IPS DF 6.9 (cell line): ENCODE measurements at places on chromosomes 12 and 14.

GRCh38 chr14:33940561-33941011, 10.3 kb downstream of the EGLN3 start:
- DNase-seq: no peak

- DNase-seq: no peak
Observed at GRCh38 chr14:20631880-20632389, 9.6 kb downstream of the OR6S1 start.

DNA sequence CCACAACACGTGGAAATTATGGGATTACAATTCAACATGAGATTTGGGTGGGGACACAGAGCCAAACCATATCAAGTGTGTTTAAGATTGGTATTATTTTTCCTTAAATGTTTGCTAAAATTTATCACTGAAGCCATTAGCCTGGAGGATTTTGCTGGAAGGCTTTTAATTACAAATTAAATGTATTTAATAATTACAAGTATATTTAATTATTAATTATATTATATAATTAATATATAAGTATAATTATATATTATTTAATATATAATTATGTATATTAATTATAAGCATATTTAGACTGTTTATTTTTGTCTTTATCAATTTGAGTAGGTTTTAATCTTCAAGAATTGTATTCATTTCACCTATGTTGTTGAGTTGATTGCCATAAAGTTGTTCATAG, 427.4 kb upstream of the FLRT2 start:
- no peak for DNase-seq

DNA sequence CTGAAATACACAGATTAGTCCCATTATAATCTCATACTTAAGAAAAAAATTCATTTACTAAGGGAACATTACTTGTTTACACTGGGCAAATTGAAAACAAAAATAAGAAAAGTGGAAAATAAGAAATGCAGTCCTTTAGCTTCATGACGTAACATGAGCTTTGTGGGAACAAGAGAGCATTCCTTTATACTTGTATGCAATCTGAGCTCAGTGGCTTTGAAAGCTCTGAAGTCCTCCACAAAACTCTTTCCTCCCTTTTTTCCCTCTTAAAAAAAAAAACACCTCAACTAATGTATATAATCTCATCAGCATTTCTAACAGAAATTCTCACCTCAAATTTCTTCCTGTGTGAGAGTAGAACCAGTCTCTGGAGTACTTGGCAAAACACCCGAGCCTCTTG, 76.9 kb upstream of the OTX2 start:
- DNase-seq: no peak

- DNase-seq: no peak
Observed at GRCh38 chr12:57181561-57182155, 34.2 kb upstream of the LRP1-AS start.

- DNase-seq: no peak
Observed at GRCh38 chr12:102920271-102920670, 3.2 kb upstream of the PAH start.

DNA sequence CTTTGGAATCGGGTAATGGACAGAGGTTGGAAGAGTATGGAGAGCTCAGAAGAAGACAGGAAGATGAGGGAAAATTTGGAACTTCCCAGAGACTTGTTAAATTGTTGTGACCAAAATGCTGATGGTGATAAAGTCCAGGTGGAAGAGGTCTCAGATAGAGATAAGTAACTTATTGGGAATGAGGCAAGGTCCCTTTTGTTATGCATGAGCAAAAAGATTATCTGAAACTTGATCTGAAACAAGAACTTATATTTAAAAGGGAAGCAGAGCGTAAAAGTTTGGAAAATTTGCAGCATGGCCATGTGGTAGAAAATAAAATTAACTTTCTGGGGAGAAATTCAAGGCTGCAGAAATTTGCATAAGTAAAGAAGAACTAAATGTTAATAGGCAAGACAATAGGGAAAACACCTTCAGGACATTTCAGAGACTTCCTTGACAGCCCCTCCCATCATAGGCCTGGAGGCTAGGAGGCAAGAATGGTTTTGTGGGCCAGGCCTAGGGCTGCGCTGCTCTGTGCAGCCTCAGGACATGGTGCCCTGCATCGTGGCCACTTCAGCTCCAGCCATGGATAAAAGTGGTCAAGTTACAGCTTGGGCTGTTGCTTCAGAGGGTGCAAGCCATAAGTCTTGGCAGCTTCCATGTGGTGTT, 425.7 kb upstream of the PRICKLE1 start:
- no peak for DNase-seq

- DNase-seq: no peak
Observed at GRCh38 chr12:64452559-64453329, 824 bp downstream of the TBK1 start.

DNA sequence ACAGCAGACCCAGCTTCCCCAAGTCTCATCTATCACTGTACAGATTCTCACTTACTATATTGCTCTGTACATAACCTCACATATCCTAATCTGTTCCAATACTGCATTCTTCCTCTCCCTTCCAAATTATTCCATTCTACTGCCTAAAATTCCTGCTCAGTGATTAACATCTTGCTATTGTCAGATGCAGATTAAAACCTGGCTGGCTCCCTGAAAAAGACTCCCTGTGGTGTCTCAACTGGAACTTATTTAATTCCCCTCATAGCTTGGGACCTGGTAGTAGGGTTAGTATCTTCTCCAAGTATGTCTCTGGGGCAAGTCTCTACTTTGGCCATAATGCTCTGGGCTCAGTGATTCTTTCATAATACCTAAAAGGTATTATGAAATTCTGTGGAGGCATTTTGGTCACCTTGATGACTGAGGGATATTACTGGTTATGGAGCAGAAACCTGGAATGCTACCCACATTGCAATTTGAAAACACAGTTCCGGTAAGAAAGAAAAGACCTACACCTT, 55.8 kb downstream of the PAWR start:
- no peak for DNase-seq

- DNase-seq: no peak
Observed at GRCh38 chr12:112537710-112538396, 119.1 kb downstream of the PTPN11 start.

- DNase-seq: no peak
Observed at GRCh38 chr14:90815822-90816662, at the start of gene TTC7B. Gene TTC7B (minus strand): TSS chr14:90816430. CDS start chr14:90816295, 135 bp downstream.

- no peak for DNase-seq
Observed at GRCh38 chr12:27960821-27961220, 11.7 kb downstream of the PTHLH start.

GRCh38 chr14:102840771-102841528, 63.7 kb downstream of the TRAF3 start:
- no peak for DNase-seq

GRCh38 chr12:4700621-4701026, 19.6 kb upstream of the GALNT8 start:
- no peak for DNase-seq

GRCh38 chr12:76303365-76303764, 44.9 kb downstream of the BBS10 start:
- no peak for DNase-seq

GRCh38 chr12:89799316-89799715, 90.7 kb upstream of the ATP2B1 start:
- DNase-seq: no peak

DNA sequence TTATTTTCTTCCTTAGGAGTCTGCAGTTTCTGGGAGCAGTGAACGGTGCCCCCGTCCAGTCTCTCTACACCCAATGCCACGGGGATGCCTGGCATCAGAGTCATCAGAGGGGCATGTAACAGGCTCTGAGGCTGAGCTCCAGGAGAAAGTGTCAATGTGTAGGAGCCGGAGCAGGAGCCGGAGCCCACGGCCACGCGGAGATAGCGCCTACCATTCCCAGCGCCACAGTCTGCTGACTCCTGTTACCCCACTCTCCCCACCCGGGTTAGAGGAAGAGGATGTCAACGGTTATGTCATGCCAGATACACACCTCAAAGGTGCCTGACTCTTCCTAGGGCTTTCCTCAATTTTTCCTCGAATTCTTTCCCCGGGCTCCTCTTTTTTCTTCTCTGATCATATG, 3.3 kb upstream of the PA2G4 start:
- DNase-seq: no peak

GRCh38 chr14:103055695-103056094, 1.7 kb downstream of the CDC42BPB start:
- DNase-seq: no peak

DNA sequence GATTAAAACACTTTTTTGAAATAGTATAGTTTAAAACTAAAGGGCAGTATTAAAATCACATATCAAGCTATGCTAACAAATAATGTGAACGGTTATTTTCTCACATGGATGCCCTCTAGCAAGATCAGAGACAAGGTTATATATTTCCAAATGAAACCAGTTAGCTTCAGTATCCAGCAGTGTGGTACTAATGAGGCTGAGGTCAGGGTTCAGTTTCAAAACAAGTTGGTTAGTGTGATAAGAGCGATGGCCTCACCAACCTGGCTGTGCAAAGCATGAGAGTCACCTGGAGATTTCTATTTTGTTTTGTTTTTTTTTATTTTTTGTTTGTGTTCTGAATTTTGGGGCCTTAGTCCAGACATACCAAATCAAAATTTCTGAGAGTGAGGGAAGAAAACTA, 352.2 kb upstream of the KITLG start:
- no peak for DNase-seq

DNA sequence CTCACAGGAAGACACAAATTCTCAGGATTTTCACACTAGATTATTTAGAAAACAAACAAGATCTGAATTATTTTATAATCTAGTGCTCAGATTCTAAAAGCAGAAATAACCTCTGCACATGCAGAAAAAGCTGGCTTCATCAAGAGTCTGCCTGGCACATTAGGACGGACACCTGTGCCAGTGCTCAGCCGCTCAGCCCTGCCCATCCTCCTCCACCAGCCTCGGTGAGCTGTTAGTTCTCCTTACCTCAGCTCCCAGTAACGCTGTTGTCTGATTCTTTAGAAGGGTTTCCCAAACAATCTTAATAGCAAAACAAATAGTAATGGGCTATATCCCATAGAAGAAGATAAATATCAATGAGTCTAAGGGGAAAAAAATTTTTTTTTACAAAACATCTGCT, 27.7 kb downstream of the DUSP16 start:
- DNase-seq: no peak

GRCh38 chr12:71664411-71665089, 449 bp downstream of the THAP2 start:
- DNase-seq: no peak

GRCh38 chr12:108211157-108211556, 82.1 kb downstream of the WSCD2 start:
- DNase-seq: no peak

DNA sequence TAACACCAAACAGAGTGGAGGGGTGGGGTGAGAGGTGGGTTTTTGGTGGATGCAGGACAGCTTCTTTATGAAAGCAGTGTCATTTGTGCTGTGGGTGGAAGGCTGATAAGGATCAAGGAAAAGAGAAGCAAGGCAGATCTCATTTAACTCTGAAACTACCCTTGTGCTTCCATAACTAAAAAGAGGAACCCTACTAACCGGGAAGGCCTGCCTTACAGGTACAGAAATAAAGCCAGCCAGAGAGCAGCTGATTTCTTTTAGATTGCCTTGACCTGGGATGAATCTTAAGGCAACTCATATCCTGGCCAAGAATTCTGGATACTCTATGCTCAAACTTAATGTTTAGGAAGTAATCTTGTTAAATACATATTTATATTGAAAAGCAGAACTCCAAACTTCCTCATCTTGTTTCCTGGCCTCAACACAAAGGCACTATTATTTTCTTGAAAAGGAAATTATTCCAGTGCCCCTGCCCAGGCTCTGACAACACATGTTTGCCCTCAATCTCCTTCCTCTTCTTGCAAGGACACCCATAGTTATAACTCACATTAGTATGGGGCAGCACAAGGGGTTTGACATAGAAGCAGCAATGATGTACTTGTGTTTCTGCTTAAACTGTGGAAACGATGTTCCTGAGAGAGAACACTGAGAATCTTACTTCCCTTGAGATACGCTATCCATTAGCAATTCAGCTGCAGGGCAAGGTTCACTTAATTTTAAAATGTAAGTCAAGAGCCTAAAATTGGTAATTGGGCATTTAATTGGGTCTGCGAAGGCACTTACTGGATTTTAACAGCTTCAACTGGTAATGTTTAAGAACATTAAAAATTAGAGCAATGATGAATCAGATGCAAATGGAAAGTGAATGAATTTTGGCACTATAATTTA, 173.7 kb downstream of the STXBP6 start:
- no peak for DNase-seq

- no peak for DNase-seq
Observed at GRCh38 chr12:24714237-24714636, 234.7 kb downstream of the BCAT1 start.

DNA sequence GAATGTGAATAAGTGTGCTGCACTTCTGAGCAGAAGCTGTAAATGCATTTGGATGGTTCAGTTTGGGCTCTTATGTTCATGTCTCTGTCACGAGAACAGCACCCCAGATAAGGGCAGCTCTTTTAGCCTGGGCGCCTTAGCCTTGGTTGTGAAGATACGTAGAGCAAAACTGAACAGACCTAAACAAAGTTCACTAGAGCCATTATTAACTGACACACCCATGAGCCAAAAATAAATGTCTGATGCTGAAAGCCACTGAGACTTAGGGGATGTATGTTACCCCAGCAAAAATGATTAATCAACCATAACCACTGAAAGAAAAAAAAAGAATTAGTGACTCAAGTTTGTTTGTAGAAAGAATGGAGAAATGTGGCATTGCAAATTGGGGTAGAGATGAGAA, 343.4 kb downstream of the BCAT1 start:
- no peak for DNase-seq

- DNase-seq: no peak
Observed at GRCh38 chr12:24835377-24835776, 113.5 kb downstream of the BCAT1 start.

GRCh38 chr14:56092763-56093162, 25.4 kb upstream of the PELI2 start:
- no peak for DNase-seq

GRCh38 chr12:74614426-74614825, 76.8 kb downstream of the ATXN7L3B start:
- no peak for DNase-seq

GRCh38 chr12:6340745-6341416, 995 bp downstream of the TNFRSF1A start:
- no peak for DNase-seq

DNA sequence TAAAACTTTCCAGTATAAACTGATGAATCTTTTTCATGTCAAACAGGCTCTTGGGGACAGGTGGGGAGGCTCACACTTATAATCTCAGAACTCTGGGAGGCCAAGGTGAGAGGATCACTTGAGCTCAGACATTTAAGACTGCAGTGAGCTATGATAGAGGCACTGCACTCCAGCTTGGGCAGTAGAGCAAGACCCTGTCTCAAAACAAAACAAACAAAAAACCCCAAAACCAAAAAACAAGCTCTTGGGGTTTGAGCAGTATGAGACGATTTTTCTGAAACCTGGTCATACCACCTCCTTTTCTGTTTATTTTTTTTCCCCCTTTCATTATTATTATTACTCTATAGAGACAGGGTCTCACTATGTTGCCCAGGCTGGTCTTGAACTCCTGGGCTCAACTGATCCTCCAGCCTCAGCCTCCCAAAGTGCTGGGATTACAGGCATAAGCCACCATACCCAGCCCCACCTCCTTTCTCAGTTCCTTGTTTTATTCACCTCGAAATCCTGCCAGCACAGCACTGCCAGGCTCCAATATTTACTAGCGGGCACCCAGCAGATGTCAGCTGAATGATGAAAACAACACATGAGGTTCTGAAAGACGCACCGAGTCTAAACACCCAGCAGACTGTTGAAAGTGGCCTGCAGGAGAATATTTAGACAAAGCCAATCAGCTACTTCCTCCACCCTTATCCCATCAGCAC, 19.5 kb upstream of the CDK17 start:
- no peak for DNase-seq

- DNase-seq: no peak
Observed at GRCh38 chr12:50988871-50989270, 36.5 kb downstream of the HIGD1C start.
